ENCODE measurements at places on chromosomes 11 and 22. TPM values are rescaled to one million over a fixed set of nuclear protein-coding genes. Genes with fewer than 3 reads are reported as not detected.
A peak's percentile ranks its signal among the peaks of the same experiment; 100 is the strongest.

DNA sequence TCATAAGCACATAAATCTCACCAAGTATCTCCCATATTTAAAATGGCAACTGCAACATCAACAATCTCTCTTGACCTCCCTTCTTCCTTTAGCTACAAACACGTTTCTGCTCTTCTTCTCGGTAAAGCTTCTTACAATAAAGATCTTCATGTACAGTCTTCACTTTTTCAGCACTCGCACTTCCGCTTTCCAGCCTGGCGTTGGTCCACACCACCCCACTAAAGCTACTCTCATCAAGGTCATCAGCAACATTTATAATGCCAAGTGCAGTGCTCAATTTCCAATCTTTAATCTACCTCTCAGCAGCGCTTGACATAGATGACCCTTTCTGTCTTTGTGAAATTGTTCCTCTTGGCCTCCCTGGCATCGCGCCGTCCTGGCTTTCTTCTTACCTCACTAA is 33.6 kb downstream of the NTM start:
- H3K4me1 ChIP-seq, result no peaks in the 10 kb centered on the region
- no peak overlapping the region for H3K27ac ChIP-seq
- no peaks in the 10 kb centered on the region for H3K27me3 ChIP-seq
- H3K36me3 ChIP-seq, result no peaks in the 10 kb centered on the region

PTPRCAP gene
- total RNA-seq, result 17.3 TPM

DNA sequence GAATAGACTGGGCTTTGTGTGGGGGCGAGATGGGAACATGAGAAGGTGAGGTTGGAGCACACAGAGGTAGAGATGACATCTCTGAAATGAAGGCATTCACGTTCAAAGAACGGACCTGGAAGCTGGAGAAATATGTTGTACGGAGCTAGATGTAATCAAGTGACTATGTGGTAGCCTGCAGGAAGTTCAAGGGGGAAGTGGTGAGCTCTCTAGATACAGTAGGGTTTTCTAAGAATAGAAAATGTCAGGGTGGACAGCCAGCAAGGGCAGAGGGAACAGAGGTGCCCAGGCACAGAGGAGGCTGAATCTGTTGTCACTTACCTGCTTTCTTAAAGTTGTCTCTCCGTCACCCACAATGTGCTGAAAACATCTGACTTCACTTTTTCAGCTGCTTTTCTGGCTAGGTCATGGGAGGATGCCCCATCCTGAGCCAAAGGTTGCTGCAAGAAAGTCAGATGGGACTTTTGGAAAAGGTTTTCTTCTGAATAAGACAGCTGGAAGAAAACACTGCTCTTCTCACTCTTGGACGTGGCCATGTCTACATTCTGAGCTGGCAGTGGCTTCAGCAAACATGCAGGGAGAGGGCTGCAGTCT is 171.5 kb upstream of the B3GAT1 start:
- no peak overlapping the region for H3K27ac ChIP-seq
- no peak for DNase-seq
- H3K4me1 ChIP-seq, result no peaks in the 10 kb centered on the region
- H3K36me3 ChIP-seq, result no peaks in the 10 kb centered on the region

DNA sequence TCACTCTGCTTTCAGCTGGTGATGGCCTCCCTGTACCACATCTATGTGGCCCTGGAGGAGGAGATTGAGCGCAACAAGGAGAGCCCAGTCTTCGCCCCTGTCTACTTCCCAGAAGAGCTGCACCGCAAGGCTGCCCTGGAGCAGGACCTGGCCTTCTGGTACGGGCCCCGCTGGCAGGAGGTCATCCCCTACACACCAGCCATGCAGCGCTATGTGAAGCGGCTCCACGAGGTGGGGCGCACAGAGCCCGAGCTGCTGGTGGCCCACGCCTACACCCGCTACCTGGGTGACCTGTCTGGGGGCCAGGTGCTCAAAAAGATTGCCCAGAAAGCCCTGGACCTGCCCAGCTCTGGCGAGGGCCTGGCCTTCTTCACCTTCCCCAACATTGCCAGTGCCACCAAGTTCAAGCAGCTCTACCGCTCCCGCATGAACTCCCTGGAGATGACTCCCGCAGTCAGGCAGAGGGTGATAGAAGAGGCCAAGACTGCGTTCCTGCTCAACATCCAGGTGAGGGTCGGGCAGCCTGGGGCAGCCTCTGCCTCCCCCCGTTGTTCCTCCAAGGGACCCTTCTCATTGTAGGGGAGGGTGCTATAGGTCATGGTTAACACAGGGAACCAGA is 5.9 kb downstream of the HMOX1 start:
- H3K4me1 ChIP-seq, result peaks cover 7% of the 10 kb centered on the region
- no peak for DNase-seq
- H3K27ac ChIP-seq, result no peak overlapping the region
- no peak overlapping the region for H3K4me3 ChIP-seq

FBLN1 gene
- total RNA-seq, result 29.8 TPM

- DNase-seq, result no peak
- H3K4me3 ChIP-seq, result no peak overlapping the region
- H3K4me1 ChIP-seq, result peaks cover 11% of the 10 kb centered on the region
- no peaks in the 10 kb centered on the region for H3K36me3 ChIP-seq
- no peaks in the 10 kb centered on the region for H3K27me3 ChIP-seq
These were observed 11.4 kb downstream of the PACS1 start for GRCh38 chr11:66081505-66081904.

GRCh38 chr11:86159581-86159891 is 85.0 kb upstream of the EED start:
- H3K27me3 ChIP-seq, result no peaks in the 10 kb centered on the region
- DNase-seq, result no peak
- H3K4me1 ChIP-seq, result peaks cover 5% of the 10 kb centered on the region
- no peak overlapping the region for H3K4me3 ChIP-seq
- no peak overlapping the region for H3K27ac ChIP-seq

OR6T1 gene
- not detected for total RNA-seq

CWF19L2 gene
- total RNA-seq, result 21.4 TPM

- H3K36me3 ChIP-seq, result no peaks in the 10 kb centered on the region
- H3K27ac ChIP-seq, result no peak overlapping the region
- no peak for DNase-seq
- H3K4me1 ChIP-seq, result peaks cover 4% of the 10 kb centered on the region
These were observed 24.0 kb upstream of the PARVB start for GRCh38 chr22:44000123-44000522.

DNA sequence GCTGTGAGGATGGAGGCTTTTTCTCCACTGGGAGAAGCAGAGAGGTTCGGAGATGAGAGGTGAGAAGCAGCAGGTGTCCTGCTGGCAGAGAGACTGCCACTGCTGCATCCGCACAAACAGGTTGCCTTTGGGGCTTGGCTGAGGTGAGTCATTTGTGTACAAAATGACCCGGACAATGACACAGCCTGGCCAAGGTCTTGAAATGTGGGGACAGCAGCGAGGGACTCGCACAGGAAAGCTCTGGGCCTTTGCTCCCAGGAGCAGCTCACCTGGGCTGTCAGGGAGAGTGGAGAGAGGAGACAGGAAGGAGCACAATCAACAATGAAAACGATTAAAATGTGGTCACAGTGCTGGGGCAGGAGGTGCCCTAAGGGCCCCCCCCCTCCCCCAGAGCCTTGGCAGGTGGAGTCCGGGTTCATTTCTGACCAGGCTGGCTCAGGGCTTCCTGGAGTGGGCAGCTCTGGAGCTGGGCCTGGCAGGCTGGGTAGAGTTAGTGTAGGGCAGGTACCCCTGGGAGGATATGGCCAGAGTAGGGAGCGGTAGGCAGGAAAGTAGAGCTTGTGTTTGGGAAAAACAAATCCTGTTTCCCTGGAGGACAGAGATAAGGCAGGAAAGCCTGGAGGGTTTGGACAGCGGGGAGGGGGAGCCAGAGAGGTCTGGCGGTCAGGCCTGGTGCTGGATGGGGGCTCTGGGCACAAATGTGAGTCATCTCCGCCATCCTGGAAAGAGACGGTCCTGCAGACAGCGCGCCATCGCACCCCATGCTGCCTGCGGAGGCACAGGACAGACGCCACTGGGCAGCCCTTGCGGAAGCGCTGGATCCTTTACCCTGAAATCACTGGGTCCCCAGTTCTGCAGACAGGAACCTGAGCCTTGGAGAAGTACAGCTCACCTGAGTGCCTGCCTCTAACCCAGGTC is 37.8 kb upstream of the CELSR1 start:
- peak overlapping the region; percentile 89 for H3K27ac ChIP-seq
- peaks cover 20% of the 10 kb centered on the region for H3K4me1 ChIP-seq
- no peaks in the 10 kb centered on the region for H3K27me3 ChIP-seq
- no peak overlapping the region for H3K4me3 ChIP-seq
- H3K36me3 ChIP-seq, result no peaks in the 10 kb centered on the region

- DNase-seq, result peak; percentile 90
- H3K27me3 ChIP-seq, result no peaks in the 10 kb centered on the region
- no peaks in the 10 kb centered on the region for H3K4me1 ChIP-seq
- H3K36me3 ChIP-seq, result no peaks in the 10 kb centered on the region
- no peak overlapping the region for H3K27ac ChIP-seq
These were observed 4.3 kb upstream of the BAIAP2L2 start for GRCh38 chr22:38114484-38115398.

DNA sequence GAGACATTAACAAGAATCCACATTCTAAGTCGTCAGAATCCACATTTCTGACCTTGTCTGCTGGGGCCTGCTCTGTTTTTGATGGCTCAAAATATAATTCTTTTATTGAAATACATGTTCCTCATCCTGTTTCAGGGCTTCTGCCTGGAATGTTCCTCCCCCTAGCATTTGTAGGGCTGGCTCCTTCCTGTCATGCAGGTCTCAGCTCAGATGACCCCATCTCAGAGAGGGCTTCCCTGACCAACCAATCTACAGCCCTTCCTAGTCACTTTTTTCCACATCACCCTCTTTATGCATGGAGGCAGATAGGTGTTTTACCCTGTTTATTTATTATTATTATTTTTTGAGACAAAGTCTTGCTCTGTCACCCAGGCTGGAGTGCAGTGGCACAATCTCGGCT is 14.8 kb downstream of the TMEM123 start:
- no peaks in the 10 kb centered on the region for H3K36me3 ChIP-seq
- H3K4me3 ChIP-seq, result no peak overlapping the region
- DNase-seq, result no peak
- no peak overlapping the region for H3K27ac ChIP-seq
- no peaks in the 10 kb centered on the region for H3K27me3 ChIP-seq

MS4A6A gene
- 7.4 TPM for total RNA-seq

CATSPERZ gene
- 9.9 TPM for total RNA-seq

DNA sequence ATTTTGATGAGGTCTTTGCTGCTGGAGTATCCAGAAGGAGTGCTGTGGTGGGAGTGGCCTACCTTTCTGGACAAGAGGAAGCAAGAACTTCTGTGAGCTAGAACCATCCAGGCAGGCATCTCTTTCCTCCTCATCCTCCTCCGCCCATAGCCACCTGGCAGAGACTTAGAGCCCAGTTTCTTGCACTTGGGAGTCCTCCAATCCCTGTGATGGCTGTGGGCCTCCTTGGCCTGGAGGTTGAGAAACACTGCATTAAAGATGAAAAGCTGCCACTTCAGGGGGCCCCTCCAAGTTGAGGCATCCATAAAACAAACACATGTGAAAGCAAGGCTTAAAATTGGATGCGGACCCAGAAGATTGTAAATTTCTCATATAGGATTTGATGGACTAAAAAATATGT is 110.3 kb downstream of the ZBTB16 start:
- H3K4me3 ChIP-seq, result no peak overlapping the region
- no peak for DNase-seq
- H3K27ac ChIP-seq, result peak overlapping the region; percentile 40
- peaks cover 46% of the 10 kb centered on the region for H3K4me1 ChIP-seq
- no peaks in the 10 kb centered on the region for H3K36me3 ChIP-seq

DNA sequence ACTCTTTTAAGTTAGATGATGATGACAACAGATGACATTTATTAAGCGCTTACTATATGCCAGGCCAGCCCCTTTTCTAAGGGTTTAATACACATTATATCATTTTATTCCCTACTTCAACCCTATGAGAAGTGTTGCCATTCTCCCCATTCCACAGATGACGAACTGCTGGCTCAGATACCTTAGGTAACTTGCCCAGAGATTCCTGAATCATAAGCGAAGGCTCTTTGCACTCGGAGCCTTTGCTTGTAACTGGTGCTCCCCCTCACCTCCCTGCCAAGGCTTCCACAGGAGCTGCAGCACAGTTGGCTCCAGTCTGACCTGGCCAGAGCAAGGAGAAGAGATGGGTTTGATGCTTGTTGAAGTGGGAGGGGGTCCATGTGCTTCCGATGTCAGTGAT is 43.0 kb downstream of the DBX1 start:
- H3K36me3 ChIP-seq, result no peaks in the 10 kb centered on the region
- H3K27ac ChIP-seq, result no peak overlapping the region
- no peak overlapping the region for H3K4me3 ChIP-seq
- DNase-seq, result no peak
- no peaks in the 10 kb centered on the region for H3K4me1 ChIP-seq

DNA sequence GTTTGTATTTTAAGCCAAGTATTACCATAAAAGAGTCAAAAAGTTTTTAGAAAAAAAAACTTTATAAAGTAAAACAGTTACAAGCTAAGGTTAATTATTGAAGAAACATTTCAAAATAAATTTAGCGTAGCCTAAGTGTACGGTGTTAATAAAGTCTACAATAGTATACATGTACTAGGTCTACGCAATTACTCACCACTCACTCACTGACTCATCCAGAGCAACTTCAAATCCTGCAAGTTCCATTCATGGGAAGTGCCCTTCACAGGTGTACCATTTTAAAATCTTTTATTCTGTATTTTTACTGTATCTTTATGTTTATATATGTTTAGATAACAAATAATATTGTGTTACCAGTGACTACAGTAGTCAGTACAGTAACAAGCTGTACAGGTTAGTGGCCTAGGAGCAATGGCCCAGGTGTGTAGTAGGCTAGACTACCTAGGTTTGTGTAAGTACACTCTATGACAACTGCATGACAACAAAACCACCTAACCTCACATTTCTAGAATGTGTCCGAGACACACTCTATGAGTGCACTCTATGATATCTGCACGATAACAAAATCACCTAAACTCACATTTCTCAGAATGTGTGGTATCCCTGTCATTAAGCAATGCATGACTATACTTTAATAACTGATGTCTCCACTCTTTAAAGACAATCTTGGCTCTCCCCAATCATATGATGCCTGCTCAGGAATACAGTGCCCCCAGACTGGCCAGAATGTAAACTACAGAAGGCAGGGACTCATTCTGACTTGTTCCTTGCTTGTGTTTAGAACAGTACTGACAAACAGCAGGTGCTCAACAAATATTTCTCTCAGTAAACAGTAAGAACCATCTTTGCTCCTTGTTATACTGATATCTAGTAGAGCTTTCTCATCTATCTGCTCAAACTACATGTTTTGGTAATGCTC is 21.2 kb downstream of the KMT5B start:
- no peak overlapping the region for H3K27ac ChIP-seq
- no peak overlapping the region for H3K4me3 ChIP-seq
- no peaks in the 10 kb centered on the region for H3K27me3 ChIP-seq
- no peak for DNase-seq
- no peaks in the 10 kb centered on the region for H3K4me1 ChIP-seq
- H3K36me3 ChIP-seq, result no peaks in the 10 kb centered on the region

SCGB1A1 gene
- not detected for total RNA-seq

DNA sequence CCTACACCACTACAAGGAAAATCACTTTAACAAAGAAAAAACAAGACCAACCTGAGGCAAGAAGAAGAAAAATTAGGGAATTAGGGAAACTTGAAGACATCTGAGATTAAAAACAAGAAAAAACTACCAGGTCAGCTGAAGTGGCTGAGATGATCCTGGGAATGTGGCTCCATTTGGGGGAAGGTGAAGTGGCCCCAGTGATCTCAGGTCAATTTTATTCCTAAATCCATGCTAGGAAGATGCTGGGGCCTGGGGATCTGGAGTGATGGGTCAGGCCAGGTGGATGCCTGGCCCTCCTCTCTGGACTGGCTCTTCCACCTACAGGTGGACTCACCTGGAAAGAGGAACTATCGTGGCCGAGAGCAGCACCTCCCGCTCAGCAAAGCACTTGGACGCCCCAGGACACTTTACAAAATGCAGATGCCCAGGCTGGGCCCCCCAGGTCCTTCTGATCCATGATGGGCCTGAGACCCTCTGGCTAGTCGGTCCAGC is 6.7 kb downstream of the TOP3B start:
- no peaks in the 10 kb centered on the region for H3K27me3 ChIP-seq
- no peak for DNase-seq
- H3K4me1 ChIP-seq, result no peaks in the 10 kb centered on the region
- H3K4me3 ChIP-seq, result no peak overlapping the region
- H3K36me3 ChIP-seq, result peaks cover 42% of the 10 kb centered on the region

Measured in Peyer's patch (tissue), 4 donors.